Right renal pelvis (tissue), 4 donors: ENCODE measurements at places on chromosomes 7 and 10.
A peak's percentile ranks its signal among the peaks of the same experiment; 100 is the strongest.

DNA sequence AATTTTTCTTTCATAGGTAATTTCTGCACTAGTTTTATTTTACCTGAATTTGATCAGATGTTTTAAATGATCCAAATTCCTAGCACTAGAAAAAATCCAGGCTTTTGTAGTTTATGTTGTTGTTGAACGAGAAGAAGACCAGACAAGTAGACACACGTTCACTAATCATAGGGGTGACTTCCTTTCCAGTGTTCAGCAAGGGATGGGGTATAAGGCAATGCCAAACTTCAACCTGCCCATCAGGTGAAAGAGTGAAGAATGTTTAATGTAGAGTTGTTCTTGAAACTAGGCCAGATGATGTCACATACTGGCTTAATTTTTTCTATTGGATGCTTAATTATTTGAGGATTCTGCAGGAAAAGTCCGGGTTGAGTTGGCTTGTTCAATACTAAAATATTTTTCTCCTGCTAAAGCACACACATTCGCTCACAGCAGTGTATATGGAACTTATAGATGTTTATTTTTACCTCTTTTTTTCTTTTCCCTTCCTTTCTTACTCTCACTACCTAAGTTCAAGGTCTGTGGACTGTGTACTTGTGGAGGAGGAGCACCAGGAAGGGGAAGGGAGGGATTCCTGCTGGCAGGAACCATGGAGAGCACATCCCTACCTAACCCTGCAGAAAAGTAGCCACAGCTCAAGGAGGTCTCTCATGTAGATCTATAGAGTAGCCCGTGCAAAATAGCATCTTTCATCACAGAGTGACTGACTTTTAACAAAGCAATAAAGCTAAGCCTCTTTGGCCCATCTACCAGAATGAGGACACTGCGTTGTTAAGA, 23.1 kb upstream of the AKR1E2 start:
- no peak for DNase-seq

- no peak for DNase-seq
Observed at GRCh38 chr10:62517252-62517651, 143.1 kb downstream of the ZNF365 start.

DNA sequence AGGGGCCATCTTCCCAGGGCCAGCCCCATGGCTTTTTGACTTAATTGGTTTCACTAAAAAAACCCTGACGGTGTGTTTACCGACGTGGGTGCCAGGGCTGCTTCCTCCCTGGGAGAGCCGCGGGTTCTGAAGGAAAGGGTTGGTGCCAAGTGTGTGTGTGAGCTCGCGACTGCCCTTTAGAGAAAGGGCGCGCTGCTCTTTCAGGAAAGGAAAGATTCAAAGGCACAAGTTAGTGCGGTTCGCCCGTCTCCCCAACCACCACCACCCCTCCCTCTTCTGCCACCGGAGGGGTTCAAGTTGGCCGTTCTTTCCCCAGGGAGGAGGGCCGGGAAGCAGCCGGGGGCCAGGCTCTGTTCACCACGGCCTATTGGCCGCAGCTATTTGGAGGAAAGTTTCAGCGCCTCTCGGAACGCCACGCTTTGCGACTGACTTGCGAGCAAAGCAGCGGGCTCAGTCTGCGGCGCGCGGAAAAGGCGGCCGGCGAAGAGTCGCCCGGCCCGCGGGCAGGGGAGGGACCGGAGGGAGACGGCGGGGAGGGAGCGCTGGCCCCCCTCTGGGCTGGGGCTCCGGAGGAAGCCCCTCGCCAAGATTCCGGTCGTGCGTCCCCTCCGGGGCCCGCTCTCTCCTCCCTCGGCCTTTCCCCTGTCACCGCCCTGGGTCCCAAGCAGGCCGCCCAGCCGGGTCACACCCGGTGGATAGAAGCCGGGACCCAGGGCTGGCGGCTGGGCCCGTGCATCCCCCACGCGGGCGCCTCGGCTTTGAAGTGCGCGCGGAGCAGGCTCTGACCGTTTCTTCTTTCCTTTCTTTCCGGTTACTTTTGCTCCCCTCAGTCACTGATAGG, 165.9 kb upstream of the PPP1R3A start:
- DNase-seq, result no peak

DNA sequence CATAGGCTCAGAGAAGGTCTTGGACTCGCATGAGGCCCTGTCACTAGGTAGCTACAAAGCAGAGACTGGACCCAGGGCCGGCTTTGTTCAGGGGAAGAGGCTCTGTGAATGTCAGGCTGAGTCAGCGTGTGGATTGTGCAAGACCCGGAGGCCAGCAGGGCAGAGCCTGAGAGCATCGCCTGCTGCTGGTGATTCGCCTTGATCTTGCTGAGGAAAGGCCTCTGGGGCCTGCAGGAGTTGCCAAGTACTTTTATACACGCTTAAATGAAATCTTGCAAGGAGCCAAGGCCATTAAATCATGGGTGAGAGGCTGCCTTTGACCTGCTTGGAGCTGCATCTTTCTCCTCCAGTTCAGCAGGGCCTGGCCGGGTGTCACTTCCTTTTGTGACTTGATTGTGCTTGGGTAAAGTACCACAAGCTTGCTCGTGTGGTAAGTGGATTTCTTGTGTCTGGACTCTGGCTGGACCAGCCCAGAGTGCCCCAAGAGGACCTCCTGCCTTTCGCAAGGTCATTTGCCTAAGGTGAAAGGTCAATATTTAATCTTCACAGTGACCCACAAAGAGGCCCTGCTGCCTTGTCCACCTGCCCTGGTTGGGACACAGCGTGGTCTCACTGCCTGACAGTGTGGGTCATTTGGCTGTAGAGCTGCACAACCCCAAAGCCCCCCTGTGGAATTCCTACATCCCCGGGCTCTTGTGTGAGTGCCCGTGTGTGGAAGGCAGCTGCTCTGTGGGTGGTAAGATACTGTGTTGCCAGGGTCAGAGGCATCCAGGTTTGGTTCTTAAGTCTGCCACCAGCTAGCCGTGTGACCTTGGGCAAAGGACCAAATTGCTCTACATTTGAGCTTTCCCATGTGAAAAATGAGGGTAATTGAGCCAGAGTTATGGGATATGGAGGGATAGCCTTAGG, 38.6 kb upstream of the SH2D4B start:
- DNase-seq, result no peak

GRCh38 chr7:132655131-132655727, 79.0 kb upstream of the PLXNA4 start:
- DNase-seq, result peak; percentile 8

GRCh38 chr7:122743211-122743610, 40.5 kb upstream of the RNF148 start:
- no peak for DNase-seq

DNA sequence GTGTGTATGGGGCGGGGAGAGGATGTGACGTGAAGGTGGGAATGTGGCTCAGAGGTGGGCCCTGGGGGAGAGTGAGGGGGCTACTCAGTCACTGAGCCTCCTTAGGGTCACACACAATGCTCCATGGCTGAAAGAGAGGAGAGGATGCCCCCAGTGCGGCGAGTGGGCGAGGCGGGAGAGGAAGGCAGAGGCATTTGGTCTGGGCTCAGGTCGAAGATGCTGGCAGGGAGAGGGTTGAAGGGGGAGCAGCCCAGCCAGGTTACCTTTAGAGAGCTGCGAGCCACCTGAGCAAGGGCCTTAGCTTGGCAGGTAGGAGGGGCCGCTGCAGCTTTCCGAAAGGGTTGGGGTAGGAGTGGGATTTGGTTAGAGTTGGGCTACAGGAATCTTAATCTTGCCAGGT, 4.7 kb upstream of the LOXL4 start:
- DNase-seq, result no peak

DNA sequence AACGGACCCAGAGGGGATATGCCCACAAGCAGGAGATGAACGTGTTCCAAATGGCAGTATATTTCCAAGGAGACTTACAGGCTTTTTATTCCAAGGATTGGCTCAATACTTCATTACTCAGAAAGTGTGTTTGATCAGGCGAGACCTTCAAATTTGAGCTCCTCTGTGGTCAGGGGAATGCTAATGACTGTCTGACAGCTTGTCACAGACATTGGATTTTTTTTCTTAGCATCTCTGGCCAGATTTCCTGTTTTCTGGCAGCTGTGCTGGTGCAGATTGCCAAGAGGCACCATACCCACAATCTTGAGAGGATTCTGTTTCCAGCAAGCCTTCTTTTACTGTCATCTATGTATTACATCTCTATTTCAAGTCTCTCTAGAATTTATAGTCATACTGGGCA, 93.8 kb downstream of the C1GALT1 start:
- no peak for DNase-seq

- DNase-seq, result no peak
Observed at GRCh38 chr7:157650131-157650631, 313.4 kb downstream of the DNAJB6 start.

- DNase-seq, result no peak
Observed at GRCh38 chr10:80196950-80197315, 8.4 kb downstream of the ANXA11 start.

DNA sequence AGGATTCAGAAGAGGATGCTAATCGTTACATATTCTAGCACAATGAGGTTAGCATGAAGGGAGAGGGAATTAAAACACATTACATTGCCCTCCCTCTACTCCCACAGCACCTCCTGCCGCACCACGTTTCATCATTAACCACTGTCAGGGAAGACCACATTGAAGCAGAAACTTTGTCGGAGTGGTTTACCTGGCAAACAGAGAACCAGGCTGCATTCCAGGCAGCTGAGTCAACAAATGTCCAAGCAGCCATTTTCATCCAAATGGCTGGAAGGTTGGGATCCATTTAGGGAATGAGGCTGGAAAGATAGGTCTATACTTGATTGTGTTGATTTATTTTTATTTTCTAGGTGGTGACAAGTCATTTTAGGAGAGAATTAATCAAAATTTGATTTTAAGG, 273.6 kb downstream of the DYNC1I1 start:
- no peak for DNase-seq

DNA sequence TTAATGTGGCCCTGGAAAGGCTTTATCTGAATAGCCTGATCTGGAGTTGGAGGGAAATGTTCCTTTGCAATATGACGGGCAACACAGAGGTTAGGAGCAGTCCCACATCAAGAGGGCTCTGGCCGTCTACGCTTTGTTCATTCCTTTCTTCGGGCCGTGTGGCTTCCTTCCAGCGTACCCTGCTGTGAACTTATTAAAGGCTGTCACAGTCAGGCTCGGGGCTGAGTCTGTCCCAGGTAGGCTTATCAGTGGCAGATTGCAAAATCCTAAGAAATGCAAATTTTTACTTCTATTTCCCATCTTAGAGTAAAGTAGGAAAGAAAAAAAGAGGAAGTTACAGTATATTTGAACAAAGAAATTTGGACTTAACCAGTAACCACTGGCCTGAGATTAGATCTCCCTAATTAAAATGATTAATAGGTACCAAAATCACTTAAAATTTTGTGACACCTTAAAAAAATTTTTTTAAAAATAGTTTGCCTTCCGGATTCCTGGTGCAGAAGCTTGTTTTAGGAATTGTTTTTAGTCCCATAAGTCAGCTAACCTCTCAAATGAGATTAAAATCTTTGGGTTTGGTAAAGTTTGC, 453.1 kb upstream of the MKI67 start:
- no peak for DNase-seq

GRCh38 chr10:33401300-33401699, 66.8 kb upstream of the NRP1 start:
- no peak for DNase-seq

DNA sequence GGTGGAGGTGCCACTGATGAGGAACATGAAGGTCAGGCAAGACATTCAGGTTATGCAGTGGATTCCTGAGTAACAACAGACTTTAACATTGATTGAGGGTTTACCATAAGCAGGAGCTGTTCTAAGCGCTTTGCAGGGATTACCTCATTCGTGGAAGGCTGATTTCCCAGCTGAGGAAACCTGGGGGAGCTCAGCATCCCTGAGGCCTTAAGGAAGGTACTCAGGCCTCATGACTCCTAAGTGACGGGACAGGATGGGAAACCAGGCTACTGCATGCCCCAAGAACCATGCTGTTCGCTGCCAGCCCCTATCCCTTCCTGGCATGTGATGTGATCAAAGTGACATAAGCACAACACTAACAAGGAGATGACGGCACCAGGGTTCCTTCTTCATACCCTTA, 143.6 kb upstream of the NFE2L3 start:
- no peak for DNase-seq

DNA sequence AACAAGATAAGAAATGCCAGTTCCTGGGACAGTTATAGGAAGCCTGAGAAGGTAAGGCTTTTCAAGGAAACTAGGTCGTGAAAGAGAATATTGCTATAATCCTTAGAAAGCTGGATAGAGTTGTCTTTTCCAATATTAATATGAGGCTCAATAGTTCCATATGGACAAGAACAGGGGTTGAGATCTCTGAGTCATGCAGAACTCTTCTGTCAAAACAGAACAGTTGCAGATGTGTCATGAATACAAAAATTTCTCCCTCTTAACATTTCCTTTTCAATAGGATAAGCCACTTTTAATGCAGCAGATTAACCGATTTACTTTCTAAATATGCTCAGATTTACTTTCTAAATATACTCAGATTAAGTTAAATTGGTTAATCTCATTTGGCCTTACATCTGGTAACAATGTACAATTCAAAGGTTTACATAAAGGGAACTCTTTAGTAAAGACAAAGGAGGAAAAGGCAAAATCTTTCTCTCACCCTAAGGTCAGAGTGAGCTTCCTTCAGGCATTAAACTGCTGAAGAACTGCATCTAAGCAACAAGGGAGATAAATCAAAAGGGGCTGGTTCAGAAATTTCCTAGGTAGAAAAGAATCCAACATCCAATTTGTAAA, 104.7 kb upstream of the PCDH15 start:
- no peak for DNase-seq

- no peak for DNase-seq
Observed at GRCh38 chr7:120055300-120055699, 217.7 kb upstream of the KCND2 start.

GRCh38 chr7:91571601-91572000, 307.4 kb downstream of the FZD1 start:
- DNase-seq, result no peak

GRCh38 chr10:87672551-87672950, 12.9 kb downstream of the PAPSS2 start:
- no peak for DNase-seq

DNA sequence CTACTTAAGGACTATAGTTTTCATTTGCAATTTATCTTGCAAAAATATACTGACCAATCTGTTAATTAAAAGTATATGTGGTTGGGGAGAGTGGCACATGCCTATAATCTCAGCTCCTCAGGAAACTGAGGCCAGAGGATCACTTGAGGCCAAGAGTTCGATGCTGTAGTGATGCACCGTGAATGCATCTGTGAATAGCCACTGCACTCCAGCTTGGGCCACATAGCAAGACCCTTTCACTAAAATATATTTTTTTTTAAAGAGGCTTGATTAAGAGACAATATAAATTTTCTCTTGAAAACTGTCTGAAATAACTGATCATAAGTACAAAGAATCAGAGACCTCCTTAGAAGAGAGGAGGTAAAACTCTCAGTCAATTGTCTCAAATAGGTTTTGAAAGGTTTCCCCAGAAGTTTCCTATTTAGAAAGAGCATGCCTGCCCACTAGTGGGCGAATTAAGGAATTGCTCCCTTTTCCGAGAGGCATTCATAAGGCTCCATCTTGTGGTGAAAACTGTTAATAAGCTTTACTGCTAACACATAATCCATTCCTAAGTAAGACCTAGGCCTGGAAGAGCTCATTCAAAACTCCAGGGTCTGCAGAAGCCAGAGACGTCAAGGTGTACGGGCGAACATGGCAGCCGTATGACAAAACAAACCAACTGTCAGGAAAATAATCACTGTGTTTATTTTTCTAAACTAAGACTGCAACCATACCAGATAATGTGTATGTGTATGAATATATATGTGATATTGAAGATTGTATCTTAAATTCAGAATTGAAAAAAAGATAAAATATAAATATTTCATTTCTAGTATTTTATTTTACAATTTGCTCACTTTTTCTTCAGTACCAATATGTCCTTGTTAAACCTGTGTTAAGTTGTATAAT, 6.8 kb upstream of the TAS2R40 start:
- peak; percentile 77 for DNase-seq

- DNase-seq, result no peak
Observed at GRCh38 chr7:90626013-90626412, 29.9 kb downstream of the CDK14 start.
